ENCODE measurements at places on chromosomes 12 and 14.

- no peak for DNase-seq
These were observed 35.6 kb upstream of the FICD start for GRCh38 chr12:108479364-108480070.

- no peak for DNase-seq
These were observed 243.3 kb upstream of the FKBP4 start for GRCh38 chr12:2551412-2551900.

DNA sequence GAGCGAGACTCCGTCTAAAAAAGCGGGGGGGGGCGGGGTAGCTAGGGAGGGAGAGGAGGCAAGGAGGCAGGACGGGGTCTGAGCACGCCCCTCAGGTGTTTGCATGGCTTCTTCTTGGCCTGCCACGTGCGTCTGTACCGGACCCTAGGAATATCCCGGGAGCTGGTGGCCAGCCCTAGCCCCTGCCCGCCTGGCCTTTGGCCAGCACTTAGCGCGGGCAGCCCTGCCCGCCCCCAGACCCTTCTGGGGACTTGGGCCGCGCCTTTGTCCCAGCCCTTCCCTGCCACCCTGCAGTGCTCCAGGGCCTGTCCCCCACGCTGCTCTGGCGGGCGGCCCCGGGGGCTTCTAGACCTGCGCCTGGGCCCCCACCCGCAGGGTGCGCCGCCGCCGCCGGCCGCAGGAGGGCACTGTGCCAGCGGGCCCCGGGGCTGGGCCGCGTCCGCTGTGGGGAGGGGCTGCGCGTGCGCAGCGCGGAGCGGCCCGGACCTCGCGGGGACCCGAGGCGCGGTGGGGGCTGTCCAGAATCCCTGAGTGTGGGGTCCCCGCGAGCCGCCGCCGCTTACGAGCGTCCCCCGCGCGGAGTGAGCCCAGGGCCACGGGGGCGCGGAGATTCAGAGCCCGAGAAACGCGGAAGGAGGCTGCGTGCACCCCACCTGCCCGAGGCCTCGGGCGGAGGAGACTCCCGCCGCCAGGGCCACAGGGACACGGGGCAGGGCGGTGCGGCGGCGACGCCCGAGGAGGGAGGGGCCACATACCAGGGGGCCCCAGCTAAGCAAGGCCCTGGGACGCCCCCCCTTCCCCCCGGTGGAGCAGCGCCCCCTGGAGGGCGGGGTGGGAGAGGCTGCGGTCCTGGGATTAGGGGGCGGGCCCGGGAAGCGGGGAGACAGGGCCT lies 21.0 kb downstream of the SLC25A29 start:
- peak; percentile 69 for DNase-seq

- no peak for DNase-seq
These were observed 377.4 kb downstream of the NAV3 start for GRCh38 chr12:78208092-78208491.

GRCh38 chr14:102690509-102691286 lies 86.6 kb upstream of the TRAF3 start:
- no peak for DNase-seq

GRCh38 chr14:25090256-25090655 lies 40.3 kb upstream of the STXBP6 start:
- no peak for DNase-seq

DNA sequence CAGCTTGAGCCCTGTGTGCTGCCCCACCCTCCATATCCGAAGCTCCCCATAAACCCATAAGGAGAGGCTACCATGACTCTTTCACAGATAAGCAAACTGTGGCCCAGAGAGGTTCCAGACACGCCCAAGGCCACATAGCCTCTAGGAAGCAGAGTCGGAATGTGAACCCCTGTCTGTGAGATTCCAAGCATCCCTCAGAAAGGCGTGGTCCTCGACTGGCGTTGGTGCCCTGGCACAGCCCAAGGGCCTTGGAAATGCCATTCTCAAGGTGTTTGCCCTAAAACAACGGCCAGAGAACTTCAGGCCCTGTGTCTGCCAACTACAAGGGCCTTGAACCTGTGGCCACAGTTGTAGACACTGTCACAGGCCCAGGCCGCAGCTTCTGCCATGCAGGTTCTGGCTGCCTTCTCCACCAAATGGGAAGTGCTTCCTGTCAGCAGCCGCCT lies 8.5 kb upstream of the DIO3 start:
- DNase-seq, result no peak

DNA sequence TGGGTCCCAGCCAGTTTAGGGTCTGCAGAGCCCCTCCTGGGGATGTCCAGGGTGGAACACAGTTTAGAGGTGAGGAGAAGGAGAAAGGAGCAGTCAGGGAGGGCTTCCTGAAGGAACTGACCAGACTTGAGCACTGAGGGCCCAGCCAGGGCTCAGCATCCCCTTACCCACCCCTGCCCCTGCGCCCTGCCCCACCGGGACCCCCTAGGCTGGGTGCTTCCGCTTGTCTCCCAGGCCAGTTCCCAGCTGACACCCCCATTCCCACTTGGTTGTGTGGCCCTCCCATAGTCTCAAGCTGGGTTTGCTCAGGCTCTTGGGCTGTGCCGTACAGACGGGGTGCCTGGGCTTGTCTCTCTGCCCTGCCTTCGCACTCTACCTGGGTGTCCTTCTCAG lies 26.3 kb upstream of the KIF26A start:
- DNase-seq, result no peak

DNA sequence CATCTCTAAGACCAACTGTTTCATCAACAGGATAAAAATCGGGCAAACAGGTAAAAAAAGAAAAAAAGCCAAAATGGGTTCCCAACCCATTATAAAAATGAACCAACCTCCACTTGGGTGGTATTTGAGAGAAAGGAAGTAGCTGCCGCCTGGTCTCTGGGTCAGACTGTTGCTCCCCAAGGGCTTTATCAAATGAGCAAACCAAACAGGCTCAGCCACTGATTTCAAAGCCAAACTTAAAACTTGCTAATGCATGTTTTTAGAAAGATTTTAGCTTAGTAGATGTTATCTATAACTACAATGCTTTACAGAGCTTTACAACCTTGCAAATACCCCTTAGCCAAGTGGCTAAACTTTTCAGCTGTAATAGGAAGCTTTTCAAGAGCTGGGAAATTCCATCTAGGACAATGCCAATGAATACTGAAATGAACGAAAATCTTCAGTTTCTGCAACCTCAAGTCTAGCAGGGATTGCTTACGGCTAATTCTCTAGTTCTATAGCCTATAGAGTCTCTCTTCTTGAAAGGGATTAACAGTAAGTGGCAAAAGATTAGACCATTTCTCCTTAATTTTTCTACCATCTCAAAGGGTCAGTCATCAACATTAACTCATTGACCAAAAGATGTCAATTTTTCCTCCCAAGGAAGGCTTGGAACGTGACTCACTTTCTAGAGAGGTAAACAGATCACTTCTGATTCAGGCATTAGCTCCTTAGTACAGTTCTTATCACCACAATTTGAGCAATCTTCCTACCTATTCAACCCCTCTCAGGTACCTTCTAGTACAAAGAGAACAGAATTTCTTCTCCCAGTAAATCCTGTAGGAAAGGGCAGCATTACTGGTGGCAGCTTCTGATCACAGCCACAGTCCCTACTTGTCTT lies 4.2 kb downstream of the PPM1H start:
- DNase-seq, result no peak

- DNase-seq, result no peak
These were observed 62.2 kb upstream of the WSCD2 start for GRCh38 chr12:108066583-108067577.

DNA sequence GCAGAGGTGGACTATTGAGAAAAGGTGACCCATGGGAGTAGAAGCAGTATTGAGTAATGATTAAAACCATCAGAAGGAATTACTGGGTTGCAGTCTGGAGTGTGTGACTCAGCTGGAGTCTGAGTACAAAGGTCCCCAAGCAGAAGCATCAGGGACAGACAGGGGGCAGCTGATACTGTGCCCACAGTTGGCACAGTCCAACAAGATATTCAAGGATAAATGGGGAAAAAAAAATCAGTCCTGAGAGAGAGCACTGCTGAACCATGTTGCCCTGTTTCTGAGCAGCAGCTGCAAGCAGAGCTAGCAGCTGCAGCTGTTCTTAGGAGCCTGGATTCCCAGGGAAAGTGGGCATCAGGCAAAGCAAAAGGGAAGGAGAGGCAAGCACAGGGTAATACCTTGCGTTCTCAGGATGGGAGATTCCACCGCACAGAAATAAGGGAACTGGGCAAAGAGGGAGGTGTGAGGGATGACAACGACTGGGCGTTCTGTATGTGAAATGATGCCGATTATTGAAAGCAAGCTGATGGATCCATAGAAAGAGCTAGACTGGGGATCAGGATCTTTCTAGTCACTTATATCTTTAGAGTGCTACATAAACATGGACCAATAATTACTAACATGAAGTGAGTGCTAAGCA lies 17.7 kb downstream of the NEUROD4 start:
- DNase-seq, result no peak

DNA sequence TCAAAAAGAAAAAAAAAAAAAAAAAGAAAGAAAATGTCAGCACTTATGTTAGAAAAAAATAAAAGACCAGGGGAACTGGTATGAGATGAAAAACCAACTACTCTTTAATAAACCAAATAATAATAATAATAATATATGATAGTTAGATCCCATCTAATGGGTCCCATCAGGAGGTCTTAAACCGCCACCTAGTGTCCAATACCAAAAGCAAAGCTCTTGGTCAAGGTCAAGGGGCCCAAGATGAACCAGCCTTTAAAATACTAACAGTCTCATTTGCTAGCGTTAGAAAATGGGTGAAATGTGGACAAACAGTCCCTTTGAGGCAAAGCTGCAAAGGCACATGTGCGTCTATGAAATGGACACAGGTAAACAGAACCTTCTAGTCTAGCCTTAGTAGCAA lies 12.3 kb downstream of the BRAP start:
- no peak for DNase-seq

DNA sequence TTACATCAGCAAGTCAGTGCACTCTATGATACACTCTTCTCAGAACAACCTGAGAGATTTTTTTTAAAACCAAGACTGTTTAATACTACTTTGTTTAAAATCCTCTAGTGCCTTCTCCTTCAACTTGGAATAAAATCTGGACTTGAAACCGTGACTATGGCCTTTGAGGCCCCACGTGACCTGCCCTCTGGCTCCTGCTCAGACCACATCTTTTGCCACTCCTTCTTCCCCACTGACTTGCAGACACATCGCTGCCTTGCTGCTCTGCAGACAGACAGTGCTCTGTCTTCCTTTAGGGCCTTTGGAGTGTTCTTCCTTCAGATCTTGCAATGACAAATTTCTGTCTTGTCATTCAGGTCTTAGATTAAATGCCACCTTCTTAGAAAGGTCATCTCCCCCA lies 48.5 kb downstream of the TTC8 start:
- no peak for DNase-seq

DNA sequence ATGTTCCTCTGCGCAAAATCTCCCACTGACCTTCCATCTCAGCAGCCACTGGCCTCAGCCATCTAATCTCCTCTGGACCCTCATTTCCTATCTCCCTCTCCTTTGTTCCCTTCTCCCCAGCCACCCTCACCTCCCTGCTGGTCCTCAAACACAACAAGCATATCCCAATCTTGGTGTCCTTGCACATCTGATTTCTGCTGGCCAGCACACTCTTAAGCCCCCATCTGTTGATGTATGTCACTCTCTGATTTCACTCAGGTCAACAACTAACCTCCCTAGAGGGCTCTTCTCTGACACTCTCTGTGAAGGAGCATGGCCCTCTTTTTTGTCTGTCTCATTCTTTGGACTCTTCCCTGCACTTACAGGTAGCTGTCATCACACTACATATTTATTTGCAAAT lies 25.6 kb downstream of the PPM1H start:
- DNase-seq, result no peak

DNA sequence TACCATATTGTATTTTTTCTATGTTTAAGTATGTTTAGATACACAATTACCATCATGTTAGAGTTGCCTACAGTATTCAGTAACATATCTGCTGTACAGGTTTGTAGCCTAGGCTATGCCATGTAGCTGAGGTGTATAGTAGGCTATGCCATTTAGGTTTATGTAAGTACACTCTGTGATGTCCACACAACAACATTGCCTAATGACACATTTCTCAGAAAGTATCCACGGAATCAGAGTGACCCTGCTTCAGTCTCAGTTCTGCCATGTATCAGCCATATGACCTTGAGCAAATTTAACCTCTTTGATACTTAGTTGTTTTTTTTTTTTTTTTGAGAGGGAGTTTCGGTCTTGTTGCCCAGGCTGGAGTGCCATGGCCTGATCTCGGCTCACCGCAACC lies 12.7 kb downstream of the SUSD6 start:
- DNase-seq, result no peak

GRCh38 chr12:57550641-57551549 lies 1.1 kb downstream of the KIF5A start:
- DNase-seq, result no peak

DNA sequence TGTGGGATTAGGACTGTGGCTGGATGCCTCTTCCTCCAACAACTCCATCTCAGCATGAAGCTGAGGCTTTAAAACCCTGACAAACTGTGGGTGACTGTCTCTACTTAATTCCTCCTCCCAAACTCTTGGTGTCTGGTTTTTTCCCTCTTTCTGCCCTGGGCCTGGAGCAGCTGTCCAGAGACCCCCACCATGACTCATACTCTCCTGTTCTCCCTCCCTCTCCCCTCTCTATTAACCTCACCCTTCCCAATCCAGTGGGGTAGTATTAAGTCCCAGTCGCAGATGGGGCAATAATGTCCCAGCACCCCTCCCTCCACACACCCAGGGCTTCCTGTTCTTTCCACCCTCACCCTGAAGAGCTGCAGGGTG lies 2.0 kb upstream of the DNAJC14 start:
- DNase-seq, result no peak

DNA sequence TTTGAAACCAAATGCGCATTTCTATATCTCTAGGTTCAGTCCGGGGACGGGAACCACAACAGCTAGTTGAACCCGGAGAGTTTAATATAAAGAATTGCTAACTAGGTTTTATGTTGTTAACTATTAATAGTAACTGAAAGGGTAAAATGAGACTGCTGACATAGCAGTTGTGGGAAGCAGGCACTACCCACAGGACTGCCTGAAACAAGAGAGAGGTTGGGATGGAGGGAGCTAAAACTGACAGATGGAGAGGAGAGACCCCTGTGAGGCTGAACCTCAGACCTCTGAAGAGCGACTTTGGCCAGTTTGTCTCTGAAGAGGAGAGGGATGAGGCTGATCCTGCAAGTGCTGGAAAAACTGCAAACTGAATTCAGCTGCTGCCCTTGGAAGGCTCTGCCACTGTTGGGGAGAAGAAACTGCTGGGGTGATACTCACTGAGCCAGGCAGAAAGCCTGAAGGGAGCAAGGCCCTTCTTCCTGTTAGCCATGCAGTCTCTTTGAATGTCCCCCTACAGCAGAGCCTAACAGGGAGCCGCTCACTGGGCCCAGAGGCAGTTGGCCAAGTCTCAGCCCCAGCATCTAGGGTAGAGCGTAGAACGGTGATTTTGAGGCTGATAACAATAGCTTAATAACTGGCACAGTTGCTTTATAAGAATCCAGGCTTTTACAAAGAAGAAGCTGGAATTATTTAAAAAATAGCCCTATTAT lies 172.2 kb downstream of the NPAS3 start:
- DNase-seq, result no peak

GRCh38 chr14:68727315-68728047 lies 65.4 kb downstream of the ZFP36L1 start:
- DNase-seq, result no peak

GRCh38 chr12:47422611-47423010 lies 283.2 kb downstream of the RPAP3 start:
- DNase-seq, result no peak
